PC-3 (cell line): ENCODE measurements at places on chromosomes 6 and 20. TPM values are rescaled to one million over a fixed set of nuclear protein-coding genes. Genes with fewer than 3 reads are reported as not detected.

Gene HDGFL1
- not detected in 2 replicates for total RNA-seq

Gene PRR18
- total RNA-seq: not detected in 2 replicates

Gene WDR27
- 20.0 and 28.3 TPM in 2 replicates for total RNA-seq

Gene NTSR1
- total RNA-seq: 7.8 and 10.6 TPM in 2 replicates

Gene MMUT
- 3.7 and 4.5 TPM in 2 replicates for total RNA-seq

Gene CTSZ
- 191 and 225 TPM in 2 replicates for total RNA-seq

Gene ULBP1
- total RNA-seq: 0.86 and 0.87 TPM in 2 replicates

Gene SRMS
- total RNA-seq: 0.22 and 0.63 TPM in 2 replicates

DNA sequence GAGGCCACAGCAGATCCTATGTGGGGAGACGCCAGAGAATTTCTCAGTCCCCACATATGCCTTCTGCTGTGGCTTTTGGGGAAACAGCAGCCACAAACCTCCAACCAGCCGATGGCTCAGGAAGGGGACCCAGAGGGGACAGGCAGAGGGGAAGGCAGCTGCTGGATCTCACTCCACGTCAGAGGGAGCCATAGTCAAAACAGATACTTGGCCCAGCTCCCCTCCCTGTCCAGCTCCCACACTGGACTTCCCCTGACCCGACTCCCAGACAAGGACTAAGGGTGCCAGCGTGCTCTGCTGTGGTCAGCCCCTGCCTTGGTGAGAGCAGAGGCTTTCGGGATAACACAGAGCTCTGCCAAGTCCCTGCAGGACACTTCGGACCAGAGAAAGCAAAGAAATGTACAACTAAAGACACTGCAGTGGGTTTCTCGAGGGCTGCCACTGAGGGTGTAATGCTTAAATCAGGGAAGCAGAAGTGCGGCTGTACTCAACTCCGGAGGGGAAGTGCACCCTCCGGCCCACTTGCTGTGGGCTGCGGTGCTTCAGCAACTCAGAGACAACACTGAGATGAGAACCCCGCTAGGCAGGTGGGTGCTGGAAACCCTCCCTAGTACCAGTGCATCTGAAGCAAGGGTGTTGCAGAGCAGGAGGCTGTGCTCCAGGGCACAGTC is 47.2 kb downstream of the RRBP1 start:
- H3K36me3 ChIP-seq: peaks cover 61% of the 10 kb centered on the region; the same call in 1 of the 2 replicates
- no peaks in the 10 kb centered on the region for H3K27me3 ChIP-seq
- H3K4me3 ChIP-seq: no peak overlapping the region

GRCh38 chr6:160178271-160178670 is 56.7 kb downstream of the SLC22A1 start:
- H3K4me3 ChIP-seq: no peak overlapping the region
- no peak for DNase-seq
- no peak overlapping the region for H3K27ac ChIP-seq
- H3K36me3 ChIP-seq: no peaks in the 10 kb centered on the region
- no peaks in the 10 kb centered on the region for H3K27me3 ChIP-seq
- H3K4me1 ChIP-seq: no peaks in the 10 kb centered on the region

DNA sequence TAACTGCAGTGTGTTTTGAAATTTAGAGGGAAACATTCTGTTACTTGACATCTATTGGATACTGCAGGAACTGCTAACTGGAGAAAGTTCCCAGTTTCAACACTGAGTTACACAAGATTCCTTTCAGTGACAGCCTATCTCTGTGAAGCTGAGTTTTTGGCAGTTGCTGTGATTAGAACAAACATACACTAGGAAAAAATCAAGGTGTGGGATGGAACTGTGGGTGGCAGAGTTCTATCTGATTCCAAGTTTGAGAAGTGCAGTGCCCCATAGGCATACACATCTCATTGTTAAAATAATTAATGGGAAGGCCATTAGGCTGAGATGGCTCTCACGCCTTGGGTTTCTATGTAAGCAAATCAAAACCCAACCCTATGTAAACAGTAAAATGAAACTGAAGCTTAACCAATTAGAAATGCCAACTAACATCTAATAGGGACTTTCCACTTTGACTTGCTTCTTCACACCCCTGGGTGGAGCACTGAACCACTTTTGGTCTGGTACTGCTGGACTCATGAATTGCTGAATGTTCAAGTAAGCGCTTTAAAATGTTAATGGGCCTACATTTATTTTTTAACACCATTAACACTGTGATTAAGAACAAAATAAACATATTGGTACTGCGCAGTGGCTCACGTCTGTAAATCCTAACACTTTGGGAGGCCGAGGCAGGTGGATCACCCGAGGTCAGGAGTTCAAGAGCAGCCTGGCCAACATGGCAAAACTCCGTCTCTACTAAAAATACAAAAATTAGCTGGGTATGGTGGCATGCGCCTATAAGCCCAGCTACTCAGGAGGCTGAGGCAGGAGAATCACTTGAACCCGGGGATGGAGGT is 55.2 kb upstream of the TBC1D7 start:
- H3K27ac ChIP-seq: no peak overlapping the region
- no peak overlapping the region for H3K4me3 ChIP-seq
- no peaks in the 10 kb centered on the region for H3K36me3 ChIP-seq
- H3K27me3 ChIP-seq: no peaks in the 10 kb centered on the region

- H3K4me3 ChIP-seq: no peak overlapping the region
- H3K27me3 ChIP-seq: no peaks in the 10 kb centered on the region
- no peaks in the 10 kb centered on the region for H3K36me3 ChIP-seq
Measured at GRCh38 chr6:2264932-2265331, 19.5 kb upstream of the GMDS start.

GRCh38 chr6:70234561-70235236 is 68.2 kb downstream of the COL9A1 start:
- no peaks in the 10 kb centered on the region for H3K4me1 ChIP-seq
- no peak overlapping the region for H3K4me3 ChIP-seq
- no peaks in the 10 kb centered on the region for H3K36me3 ChIP-seq
- no peak for DNase-seq

DNA sequence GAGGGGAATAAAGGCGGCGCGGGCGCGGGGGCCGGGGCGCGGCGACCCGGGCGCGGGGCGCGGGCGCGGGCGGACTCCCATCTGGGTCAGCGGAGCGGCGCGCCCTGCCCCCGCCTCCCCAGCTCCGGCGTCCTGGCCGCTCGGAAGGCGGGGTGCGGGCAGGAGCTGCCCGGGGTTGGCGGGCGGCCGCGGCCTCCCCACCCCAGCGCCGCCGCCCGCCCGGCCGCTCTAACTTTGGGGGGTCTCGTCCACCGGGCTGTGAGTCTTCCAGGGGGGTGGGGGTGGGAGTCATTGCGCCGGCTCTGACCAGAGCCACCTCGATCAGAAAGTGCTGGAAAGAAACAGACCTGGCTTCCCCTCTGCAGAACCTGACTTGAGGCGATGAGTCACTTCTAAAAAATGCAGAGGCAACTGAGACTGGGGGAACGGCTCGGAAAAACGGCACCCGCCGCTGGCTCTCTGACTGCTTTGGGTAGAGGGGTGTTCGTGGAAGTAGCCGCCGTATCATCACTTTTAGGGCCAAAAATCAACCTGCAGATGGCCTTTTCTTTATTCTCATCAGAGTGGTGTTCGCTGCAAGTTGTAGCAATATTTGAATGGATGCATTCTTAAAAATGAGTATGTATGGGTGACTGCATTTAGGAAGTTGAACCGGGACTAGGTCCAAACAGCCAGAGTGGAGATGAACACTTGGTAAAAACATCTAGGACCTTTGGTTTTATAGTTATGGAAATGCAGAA is 667 bp downstream of the CAP2 start:
- peak overlapping the region; percentile 56 for H3K27ac ChIP-seq
- peaks cover 6% of the 10 kb centered on the region; the same call in 1 of the 2 replicates for H3K36me3 ChIP-seq
- peaks cover 35% of the 10 kb centered on the region for H3K4me1 ChIP-seq

- H3K36me3 ChIP-seq: no peaks in the 10 kb centered on the region
- no peak for DNase-seq
- no peaks in the 10 kb centered on the region for H3K4me1 ChIP-seq
- no peak overlapping the region for H3K27ac ChIP-seq
- H3K4me3 ChIP-seq: no peak overlapping the region
- H3K27me3 ChIP-seq: no peaks in the 10 kb centered on the region
Measured at GRCh38 chr20:29306390-29307072, 1950.9 kb upstream of the DEFB115 start.

DNA sequence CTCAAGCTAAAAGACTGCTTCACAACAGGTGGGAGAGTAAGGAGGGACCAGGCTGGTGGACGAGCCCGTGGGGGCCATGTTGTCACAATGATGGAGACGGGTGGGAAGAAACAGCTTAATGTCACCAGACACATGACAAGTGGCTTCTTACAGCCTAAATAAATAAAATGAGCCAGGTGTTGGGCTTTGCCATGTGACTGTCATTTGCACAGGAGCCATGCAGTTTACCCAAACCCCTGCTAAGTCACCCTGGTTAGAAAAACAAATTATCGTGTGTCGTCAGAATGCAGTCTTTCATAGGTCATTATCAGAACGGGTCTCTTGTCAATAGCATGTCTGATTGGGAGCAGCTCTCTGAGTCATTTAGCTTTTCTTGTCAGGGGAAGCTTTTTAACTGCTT is 18.5 kb downstream of the BTBD3 start:
- no peak for DNase-seq
- no peak overlapping the region for H3K27ac ChIP-seq
- no peaks in the 10 kb centered on the region for H3K4me1 ChIP-seq
- no peaks in the 10 kb centered on the region for H3K27me3 ChIP-seq

DNA sequence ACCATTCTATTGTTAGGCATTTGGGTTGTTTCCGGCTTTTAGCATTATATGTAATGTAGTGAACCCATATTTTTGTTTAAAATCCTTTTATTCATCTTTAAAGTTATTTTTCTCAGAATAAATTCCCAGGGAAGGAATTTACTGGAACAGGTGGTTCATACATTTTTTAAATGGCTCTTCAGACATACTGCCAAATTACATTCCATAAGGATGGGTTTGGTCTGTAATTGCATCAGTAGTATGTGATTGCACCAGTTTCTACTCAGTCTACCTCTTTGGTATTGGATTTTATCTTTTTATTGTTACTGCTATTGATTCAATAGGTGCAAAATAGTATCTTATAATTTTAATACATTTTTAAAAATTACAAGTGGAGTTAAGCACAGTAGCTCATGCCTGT is 27.2 kb downstream of the BRPF3 start:
- no peaks in the 10 kb centered on the region for H3K27me3 ChIP-seq
- peaks cover 6% of the 10 kb centered on the region for H3K4me1 ChIP-seq
- no peak overlapping the region for H3K27ac ChIP-seq

GRCh38 chr6:121619013-121619412 is 183.6 kb downstream of the GJA1 start:
- no peaks in the 10 kb centered on the region for H3K4me1 ChIP-seq
- no peak for DNase-seq
- H3K27me3 ChIP-seq: no peaks in the 10 kb centered on the region

- no peak overlapping the region for H3K27ac ChIP-seq
- H3K27me3 ChIP-seq: peaks cover 13% of the 10 kb centered on the region; the same call in 1 of the 2 replicates
- no peak for DNase-seq
- no peak overlapping the region for H3K4me3 ChIP-seq
Measured at GRCh38 chr20:40913224-40914185, 115.1 kb upstream of the TOP1 start.

- H3K27me3 ChIP-seq: peaks cover 3% of the 10 kb centered on the region; the same call in 1 of the 2 replicates
- H3K27ac ChIP-seq: no peak overlapping the region
- H3K36me3 ChIP-seq: no peaks in the 10 kb centered on the region
- DNase-seq: peak; percentile 45
Measured at GRCh38 chr20:18857640-18858039, 44.1 kb downstream of the SCP2D1 start.

GRCh38 chr6:79781916-79782315 is 150.8 kb downstream of the SH3BGRL2 start:
- H3K36me3 ChIP-seq: no peaks in the 10 kb centered on the region
- H3K4me3 ChIP-seq: no peak overlapping the region
- no peak overlapping the region for H3K27ac ChIP-seq
- no peak for DNase-seq
- H3K27me3 ChIP-seq: no peaks in the 10 kb centered on the region

GRCh38 chr6:16413399-16413798 is 175.0 kb downstream of the GMPR start:
- H3K27me3 ChIP-seq: no peaks in the 10 kb centered on the region
- no peak for DNase-seq
- H3K4me3 ChIP-seq: 0 out of 2 replicates have a peak overlapping the region, but pooled peaks have one; percentile 6

DNA sequence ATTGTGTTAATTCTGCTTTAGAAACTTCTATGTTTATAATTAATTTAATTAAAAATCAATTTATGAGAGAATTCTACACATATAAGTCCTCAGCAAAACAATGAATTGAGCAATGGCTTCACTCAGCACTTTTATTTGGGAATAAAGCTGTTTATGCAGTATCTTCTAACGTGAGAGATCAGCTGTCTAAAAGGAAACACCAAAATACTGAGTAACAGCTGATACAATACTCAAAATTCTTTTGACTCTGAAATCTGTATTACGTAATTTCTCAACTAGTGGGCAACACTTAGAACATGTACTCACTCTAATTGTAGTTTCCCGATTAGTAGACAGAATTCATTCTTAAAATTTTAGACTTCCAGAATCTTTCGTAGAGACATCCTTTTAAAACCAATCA is 49.8 kb downstream of the MAP3K7 start:
- no peak overlapping the region for H3K27ac ChIP-seq
- no peaks in the 10 kb centered on the region; the same call in 1 of the 2 replicates for H3K36me3 ChIP-seq
- no peak overlapping the region for H3K4me3 ChIP-seq
- no peaks in the 10 kb centered on the region for H3K4me1 ChIP-seq

GRCh38 chr6:15244620-15245360 is 1.1 kb upstream of the JARID2 start:
- peak overlapping the region; percentile 78 for H3K4me3 ChIP-seq
- peaks cover 12% of the 10 kb centered on the region for H3K4me1 ChIP-seq
- peak; percentile 60 for DNase-seq
- no peaks in the 10 kb centered on the region for H3K27me3 ChIP-seq

- DNase-seq: no peak
- H3K36me3 ChIP-seq: no peaks in the 10 kb centered on the region
- H3K27ac ChIP-seq: peak overlapping the region; percentile 95
- peak overlapping the region; percentile 47 for H3K4me3 ChIP-seq
Measured at GRCh38 chr6:4359108-4359730, 223.8 kb upstream of the ECI2 start.

DNA sequence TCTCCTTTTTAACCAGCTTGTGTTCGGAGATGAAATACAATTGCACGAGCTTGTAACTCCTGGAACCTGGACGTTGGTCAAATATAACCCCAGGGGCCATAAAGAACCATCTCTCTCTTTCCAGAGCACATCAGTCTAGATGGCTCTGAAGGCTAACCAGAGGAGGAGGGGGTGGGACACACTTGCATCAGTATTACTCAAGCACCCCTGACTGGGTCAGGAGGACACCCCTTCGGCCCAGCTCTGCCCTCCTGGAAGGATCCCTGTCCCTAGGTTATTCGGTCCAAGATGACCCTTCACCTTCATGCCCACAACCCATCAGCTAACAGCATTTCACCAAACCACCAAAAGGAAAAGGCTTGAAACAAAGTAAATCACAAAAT is 67.1 kb downstream of the FYN start:
- no peaks in the 10 kb centered on the region for H3K36me3 ChIP-seq
- H3K4me3 ChIP-seq: peak overlapping the region; percentile 50; the same call in 1 of the 2 replicates
- H3K4me1 ChIP-seq: peaks cover 43% of the 10 kb centered on the region

- no peaks in the 10 kb centered on the region for H3K36me3 ChIP-seq
- DNase-seq: no peak
- no peak overlapping the region for H3K27ac ChIP-seq
- H3K4me1 ChIP-seq: peaks cover 19% of the 10 kb centered on the region
- no peak overlapping the region for H3K4me3 ChIP-seq
- no peaks in the 10 kb centered on the region for H3K27me3 ChIP-seq
Measured at GRCh38 chr6:45375449-45375848, 2.3 kb downstream of the SUPT3H start.
